Esophagus squamous epithelium (tissue), 5 donors: ENCODE measurements at places on chromosomes 5 and 9.

GRCh38 chr9:114994768-114995167, 64.4 kb upstream of the TNFSF8 start:
- DNase-seq: no peak

DNA sequence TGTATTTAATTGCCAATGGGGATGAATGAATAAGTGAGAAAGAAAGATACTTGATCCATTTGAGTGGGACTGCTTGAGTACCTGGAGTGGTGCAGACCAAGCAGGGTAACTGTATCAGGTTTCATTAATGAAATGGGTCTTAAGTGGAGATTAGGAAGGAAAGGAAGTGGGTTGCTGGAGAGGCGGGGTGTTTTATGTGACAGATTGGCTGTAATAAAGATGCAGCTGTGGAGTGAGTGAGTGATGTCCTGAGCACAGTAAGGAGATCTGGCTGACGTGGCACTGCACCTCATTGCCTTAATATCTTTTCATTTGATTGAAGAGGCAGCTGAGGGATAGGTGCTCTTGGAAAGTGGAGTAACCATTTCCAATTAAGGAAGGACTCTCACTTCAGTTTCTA, 161.0 kb upstream of the CCDC152 start:
- no peak for DNase-seq

DNA sequence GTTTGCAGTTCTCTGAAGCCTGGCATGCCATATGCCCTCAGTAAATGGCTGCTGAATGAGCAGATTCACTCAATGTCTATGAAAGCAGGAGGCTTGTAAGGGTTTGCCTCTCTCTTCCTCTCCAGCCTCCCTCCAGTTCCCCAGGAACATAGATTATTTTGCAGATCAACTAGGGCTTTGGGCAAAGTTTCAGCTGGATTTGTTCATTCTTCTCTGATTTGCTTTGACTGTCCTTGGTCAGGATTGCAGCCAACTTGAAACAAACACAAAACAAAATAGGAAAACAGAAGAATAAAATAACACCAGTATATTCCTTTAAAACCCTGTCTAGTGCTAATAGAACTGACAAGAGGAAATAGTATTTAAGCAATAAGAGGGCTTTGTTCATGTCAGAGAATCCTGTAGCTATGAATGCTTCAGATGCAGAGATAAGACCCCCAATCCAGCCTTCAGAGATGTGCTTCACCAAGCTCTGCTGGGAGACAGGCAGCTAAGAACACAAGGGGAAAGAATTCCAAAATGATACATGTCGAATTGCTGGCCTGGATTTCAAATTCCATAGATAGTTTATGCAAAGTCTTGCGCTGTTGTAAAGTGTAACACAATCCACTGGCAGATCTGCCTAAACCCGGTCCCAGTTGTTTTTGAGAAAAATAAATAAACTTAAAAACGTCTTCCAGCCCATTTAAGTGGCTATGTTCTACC, 174.3 kb downstream of the PAPPA start:
- DNase-seq: no peak

DNA sequence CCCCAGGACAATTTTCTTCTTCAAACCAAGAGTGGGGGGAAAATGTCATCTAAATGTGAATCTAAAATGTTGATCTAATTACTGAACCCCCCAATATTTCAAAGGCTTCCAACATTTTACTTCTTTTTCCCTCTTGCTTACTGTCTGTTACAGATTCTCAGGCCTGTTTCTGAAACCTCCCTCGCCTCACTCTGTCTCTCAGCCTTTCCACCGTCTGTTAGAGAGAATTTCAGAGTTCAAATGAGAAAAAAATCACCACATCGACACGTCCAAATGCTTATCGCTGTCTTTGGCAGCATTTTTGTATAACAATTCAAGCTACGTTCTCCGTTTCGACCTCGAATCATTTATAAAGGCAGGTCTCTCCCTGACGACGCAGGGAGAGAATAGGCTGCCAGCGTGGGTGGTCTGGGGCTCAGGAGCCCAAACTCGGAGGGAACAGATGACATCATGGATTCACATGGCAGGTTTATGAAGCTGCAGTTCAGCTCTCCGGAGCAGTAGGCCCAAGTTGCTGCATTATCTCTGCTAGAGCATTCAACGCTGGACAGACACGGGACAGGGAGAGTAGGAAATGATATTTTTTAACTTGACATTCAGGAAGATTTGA, 139.8 kb downstream of the GAS1 start:
- DNase-seq: no peak

- DNase-seq: no peak
Measured at GRCh38 chr9:76654575-76654974, 109.7 kb upstream of the PCA3 start.

- DNase-seq: no peak
Measured at GRCh38 chr9:121997791-121998190, 95.3 kb downstream of the TTLL11 start.

- DNase-seq: no peak
Measured at GRCh38 chr9:98860871-98861293, 53.4 kb downstream of the GALNT12 start.

DNA sequence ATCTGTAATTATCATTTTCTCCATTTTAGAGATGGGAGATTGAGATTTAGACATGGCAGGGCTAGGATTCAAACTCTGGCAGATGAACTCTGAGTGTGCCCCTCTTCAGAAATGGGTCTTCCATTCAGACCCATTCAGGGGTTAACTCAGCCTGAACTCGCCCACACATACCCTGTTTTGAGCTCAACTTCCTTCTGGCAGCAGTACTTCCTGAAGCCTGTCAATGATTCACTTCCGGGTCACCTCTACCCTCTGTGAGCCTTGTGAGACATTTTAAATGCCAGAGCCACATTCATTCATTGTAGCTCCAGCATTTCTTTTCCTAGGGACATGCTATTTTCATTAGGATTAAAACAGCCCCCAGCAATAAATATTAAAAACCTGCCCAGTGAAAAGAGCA, 209.3 kb upstream of the SLC24A2 start:
- no peak for DNase-seq

DNA sequence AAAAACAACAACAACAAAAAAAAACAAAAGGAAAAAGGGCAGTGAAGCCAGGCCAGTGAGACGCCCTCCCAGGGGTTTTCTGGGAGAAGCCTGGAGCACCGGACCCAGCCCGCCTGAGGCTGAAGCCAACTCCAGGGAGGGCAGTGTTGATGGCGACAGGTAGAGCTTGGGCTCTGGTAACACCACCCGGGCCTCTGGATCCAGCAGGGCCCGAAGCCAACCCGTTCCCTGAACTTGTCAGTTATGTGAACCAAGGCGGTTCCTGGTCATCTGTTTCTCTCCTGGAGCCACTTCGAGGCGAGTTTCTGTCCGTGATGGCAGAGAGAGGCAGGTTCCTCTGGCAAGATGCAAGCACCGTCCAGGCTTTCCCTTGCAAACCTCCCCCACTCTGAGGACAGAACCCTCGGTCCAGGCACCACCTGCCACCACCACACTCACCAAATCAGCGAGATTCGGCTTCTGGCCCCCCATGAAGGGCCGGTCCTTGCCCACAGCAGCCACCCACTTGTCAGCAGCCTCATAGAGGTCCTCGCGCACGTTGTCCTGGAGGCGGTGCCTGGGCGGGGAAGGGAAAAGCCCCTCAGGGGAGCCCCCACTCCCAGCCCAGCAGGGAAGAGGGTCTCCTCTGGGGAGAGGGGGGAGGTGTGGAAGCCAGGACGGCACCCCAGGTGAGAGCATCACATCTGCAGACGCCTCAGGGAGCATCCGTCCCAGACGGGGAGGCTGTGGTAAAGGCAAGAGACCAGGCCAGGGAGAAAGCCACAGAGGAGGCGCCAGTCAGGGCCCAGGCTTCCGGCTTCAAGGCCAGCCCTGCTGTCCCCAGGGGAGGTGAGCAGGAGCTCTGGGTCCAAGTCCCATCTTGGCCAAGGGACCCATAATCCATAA, 5.4 kb downstream of the PTGES2 start:
- DNase-seq: no peak

GRCh38 chr5:77588175-77588574, 50.3 kb downstream of the OTP start:
- no peak for DNase-seq

- DNase-seq: no peak
Measured at GRCh38 chr9:69905286-69905685, 84.7 kb downstream of the CFAP95 start.

- no peak for DNase-seq
Measured at GRCh38 chr9:107721705-107722245, 232.2 kb upstream of the KLF4 start.

DNA sequence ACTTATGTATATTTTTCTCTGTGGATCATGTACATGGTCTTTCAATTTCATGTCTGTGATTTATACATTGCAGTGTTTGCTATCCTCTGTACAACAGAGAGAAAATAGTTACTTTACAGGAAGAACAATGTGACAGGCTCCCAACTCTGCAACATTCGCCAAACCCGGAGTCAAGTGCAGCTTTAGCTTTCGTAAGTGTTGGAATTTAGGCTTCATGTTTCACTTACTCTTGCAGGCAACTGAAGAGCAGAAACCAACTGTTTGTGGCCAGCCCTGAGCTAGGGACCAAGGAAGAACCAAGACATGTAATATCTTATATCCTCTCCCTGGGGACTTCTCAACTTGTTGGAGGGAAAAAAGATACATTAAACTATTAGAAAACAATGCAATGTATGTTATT, 147.9 kb downstream of the C5orf15 start:
- DNase-seq: no peak

DNA sequence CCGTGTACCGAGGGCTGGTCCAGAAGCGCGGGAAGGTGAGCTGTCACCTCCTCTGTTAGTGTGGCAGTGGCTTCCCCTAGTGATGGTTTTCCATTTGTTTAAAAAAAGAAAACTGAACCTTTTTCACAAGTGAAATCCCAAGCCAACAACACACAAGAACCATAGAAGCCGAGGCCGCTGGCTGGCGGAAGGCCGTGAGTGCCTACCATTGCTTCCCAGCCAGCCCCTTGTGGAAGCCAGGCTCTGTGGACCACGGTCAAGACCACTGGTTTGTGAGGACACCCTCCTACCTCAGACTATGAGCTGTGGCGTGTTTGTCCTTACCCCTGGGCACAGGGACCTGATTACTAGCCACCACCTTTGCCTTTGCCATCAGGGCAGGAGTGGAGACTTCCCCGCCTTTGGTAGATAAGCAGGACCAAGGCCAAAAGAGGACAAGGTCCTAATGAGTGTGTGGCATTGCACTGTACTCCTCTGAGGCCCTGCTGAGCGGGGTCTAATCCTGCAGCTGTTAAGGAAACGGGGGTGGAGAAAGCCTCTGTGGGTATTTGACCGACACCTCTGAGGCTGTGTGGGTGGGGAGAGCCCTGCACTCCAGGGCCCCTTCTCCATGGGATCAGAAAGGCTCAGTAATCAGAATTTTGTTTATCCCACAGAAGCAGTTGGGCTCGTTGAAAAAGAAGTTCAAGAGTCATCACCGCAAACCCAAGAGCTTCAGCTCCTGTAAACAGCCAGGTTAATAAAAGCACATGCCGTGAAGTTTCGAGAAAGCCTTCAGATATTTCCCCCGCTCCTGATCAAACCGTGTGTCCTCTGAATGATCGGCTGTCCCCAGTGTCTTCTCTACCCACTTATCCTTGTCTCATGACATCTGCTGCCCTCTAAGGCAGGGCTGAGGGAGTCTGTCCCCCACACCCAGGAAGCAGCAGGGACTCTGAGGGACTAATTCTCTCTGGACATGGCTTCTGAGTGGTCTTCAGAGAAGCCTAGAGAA, 4.3 kb downstream of the SURF2 start:
- no peak for DNase-seq

DNA sequence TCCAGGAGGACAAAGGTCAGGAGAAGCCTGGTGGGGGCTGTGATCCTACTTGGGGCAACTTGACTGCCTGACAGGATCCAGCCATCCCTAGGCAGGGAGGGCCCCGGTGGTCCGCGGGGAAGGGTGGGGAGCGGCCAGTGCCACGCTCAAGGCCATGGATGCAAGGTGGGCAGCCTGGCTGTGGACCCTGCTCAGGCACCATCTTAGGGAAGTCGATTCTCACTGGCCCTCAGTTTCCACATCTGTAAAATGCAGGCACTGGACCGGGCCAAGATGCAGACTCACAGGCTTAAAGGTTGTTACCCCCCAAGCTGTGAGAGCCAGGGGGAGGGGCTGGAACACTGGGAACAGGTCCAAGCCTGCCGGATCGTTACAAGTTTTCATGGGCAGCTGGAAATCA, 8.7 kb upstream of the DOLPP1 start:
- DNase-seq: no peak

DNA sequence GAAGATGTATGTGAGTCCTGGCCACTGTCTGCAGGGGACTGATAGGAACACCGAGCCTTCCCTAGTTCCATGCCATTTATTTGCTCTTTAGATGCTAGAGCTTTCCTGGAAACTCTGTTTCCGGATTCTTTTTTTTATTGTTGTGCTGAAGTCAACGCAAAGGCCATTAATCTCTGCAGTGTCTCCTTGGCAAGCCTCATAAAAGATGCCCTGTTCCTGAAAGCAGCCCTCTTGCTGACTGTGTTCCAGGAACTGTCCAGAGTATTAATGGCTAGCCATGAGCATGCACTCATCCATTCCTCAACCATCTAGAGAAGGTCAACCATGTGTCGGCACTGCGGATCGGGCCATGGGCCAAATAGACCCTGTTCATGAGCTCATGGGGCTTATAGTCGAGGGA, 42.9 kb upstream of the SMAD5 start:
- no peak for DNase-seq

DNA sequence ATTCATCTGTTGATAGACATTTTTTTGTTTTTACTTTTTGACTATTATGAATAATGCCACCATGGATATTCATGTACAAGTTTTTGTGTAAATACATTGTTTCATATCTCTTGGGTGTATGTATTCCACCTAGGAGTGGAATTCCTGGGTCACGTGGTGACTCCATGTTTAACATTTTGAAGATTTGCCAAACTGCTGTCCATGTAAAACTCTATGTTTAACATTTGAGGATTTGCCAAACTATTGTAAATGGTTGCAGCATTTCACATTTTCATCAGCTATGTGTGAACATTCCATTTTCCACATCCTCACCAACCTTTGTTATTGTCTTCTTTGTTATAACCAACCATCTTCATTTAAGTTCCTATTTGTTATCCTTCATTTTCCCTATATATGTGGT, 12.2 kb downstream of the TMEFF1 start:
- DNase-seq: no peak

DNA sequence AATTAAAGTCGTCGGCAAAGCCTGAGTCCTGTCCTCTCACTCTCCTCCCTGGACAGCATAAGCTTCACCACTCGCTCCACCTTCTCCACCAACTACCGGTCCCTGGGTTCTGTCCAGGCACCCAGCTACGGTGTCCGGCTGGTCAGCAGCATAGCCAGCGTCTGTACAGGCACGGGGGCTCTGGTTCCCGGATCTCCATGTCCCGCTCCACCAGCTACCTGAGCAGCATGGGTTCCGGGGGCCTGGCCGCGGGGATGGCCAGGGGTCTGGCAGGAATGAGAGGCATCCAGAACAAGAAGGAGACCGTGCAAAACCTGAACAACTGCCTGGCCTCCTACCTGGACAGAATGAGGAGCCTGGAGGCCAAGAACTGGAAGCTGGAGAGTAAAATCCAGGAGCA, 1.7 kb upstream of the XPA start:
- no peak for DNase-seq
